Activated CD4-positive, alpha-beta T cell treated with anti-CD3 and anti-CD28 coated beads, Interleukin-2, Interleukin-4, amounts not matched to agents 100 ng/mL and 50 ng/mL, durations not matched to agents 16 hours and 8 hours (primary cell): ENCODE measurements at places on chromosomes 4 and X.

- no peak for DNase-seq
These were observed 370.4 kb downstream of the MID1IP1 start for GRCh38 chrX:39171686-39172085.

DNA sequence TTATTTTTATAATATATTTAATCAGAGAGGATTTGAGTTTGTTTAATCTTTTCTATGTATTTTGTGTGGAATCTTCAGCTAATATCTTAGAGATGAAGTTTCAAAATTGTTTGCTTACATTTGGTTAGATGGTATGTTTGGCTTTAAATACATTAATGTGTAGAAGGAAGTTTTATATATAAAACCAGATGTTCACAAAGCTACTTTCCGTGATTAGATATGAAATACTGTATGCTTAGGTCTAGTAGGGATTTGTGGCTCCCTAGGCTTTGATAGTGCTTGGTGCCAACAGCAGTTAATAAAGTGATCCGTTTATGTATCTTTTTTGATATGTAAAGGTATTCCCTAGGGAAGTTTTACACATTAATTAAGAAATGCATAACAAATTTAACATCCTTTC is 223.0 kb downstream of the ARHGAP10 start:
- no peak for DNase-seq

- no peak for DNase-seq
These were observed 178.4 kb downstream of the MGST2 start for GRCh38 chr4:139844057-139844456.

DNA sequence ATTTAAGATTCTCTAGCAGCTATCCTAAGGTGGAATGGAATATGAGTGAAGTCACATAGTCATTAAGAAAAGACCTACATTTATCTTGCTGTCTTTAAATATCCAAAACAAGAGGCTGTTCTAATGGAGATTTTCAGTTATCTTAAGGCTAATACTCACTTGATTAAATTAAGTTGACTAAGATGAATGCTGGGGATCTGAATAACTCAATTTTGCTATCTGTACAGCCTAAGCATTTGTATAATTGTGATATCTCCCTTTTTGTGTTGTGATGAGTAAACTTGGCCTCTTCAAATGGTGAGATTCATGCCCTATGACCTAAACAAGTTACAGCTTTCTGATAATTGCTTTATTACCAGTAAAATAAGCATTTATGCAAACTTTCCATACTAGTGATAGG is 13.6 kb upstream of the GUCY1A1 start:
- DNase-seq = no peak

GRCh38 chr4:31983246-31983645 is 1263.1 kb downstream of the PCDH7 start:
- DNase-seq = no peak

GRCh38 chr4:72567821-72568675 is 973 bp downstream of the ADAMTS3 start:
- DNase-seq = peak; percentile 12

DNA sequence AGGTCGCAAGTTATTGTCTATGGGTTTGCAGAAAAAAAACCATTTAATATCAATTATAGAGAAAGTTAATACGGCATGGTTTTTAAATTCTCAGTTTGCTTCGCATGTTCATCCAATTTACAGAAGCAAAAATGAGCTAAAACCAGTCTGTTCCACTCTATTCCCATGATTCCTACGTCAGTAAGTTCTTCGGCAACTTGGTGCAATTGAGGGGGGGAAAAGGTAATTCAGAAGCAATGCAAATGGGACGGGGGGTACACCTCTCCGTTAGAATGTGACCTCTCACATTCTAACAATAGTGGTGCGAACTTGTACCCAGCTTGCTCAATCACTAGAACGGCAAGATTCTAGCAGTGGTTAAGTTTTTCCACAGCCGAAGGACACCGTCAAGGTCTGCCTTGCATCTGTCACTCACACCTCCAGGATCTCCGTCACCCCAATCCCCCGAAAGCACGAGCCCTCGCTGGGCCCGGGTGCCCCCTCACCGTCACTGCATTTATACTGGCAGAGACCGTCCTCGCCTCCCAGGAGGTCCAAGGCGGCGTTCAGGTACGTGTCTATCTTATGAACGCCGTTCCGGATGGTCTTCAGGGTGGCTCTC is 653 bp downstream of the PLA2G12A start:
- DNase-seq = peak; percentile 4

DNA sequence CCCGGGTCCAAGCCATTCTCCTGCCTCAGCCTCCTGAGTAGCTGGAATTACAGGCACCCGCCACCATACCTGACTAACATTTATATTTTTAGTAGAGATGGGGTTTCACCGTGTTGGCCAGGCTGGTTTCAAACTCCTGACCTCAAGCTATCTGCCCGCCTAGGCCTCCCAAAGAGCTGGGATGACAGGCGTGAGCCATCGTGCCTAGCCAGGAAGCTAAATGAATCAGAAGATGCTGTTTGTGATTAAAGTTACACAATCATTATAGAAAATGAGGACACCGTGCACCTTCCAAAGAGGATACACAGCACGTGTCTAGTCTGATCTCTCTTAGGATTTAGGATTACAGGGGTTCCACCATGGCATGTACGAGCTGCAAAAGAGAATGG is 99.6 kb downstream of the DHRSX start:
- DNase-seq = no peak

GRCh38 chrX:112654871-112655270 is 24.9 kb downstream of the LHFPL1 start:
- no peak for DNase-seq

DNA sequence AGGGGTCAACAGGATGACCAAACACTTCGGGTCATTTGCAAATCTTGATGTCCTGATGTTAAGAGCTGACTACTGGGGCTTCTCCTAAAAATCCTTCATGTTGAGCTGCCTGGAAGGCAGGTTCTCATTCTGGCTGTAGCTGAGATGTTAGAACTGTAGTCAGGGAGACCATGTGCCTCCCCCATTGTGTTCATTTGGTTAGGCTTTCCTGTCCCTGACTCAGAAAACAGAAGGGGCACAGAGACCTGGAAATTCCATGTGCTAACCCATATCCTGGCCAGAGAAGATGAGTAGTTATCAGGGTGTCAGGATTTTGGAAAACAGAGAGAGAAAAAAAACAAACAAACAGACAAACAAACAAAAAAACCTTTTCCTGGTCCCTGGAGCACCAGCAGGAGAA is 177.5 kb downstream of the AR start:
- DNase-seq = no peak

GRCh38 chr4:5718411-5718810 is 7.4 kb downstream of the EVC start:
- no peak for DNase-seq

DNA sequence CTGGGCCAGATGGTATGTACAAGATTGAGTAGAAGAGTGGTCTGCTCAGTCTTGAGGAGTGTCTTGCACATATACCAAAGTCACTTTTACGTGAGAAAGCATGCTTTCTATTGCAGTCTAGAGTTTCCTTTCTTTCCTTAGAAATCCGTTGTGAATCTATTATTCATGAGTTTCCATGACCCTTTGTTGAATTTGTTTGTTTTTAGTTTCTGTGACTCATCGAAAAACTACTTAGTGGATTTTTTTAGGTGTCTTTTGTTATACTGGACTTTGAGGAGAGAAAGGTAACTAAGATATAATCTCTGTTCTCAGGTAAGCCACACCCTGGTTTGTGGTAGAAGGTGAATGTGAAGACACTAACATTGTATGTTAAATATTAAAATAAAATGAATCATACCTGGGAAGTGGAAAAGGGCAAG is 23.0 kb downstream of the GALNT7 start:
- peak; percentile 13 for DNase-seq

GRCh38 chr4:159719531-159719930 is 616.7 kb downstream of the RAPGEF2 start:
- no peak for DNase-seq

DNA sequence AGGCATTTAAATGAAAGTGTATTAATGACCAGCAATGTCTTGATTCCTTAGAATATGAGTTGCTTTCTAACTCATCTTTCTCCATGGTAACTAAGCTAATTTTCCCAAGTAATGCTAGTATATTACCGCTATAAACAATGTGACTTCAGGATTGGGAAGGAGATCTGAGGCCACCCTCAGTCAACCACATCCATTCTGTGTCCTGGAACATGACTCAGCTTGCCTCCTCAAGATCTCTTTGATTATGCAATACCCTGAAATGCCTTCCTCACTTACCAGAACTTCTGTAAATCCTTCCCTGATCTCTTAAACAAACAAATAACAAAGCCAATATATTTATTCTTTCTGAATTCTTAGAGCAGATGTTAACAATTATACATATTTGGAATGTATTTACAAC is 1495.5 kb downstream of the PCDH18 start:
- DNase-seq = no peak

GRCh38 chr4:57424232-57424897 is 314.2 kb upstream of the IGFBP7 start:
- no peak for DNase-seq

DNA sequence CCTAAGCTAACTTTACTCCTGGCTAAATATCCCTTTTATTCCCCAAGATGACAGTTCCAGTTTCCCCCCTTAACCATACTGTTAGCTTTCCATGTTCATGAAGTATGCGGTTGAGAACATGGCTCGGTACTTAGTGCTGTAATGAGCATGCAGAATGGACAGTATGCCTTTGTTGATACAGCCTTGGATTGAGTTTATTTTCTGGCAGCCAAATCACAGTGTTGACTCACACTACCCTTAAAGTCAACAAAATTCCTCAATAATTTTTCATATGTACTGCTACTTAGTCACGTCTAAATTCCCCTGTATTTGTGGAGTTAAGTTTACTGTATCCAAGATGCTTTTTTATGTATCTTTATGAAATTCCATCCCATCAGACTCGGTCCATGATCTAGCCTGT is 1.4 kb upstream of the VEGFC start:
- no peak for DNase-seq

- DNase-seq = no peak
These were observed 328.2 kb downstream of the DKK2 start for GRCh38 chr4:106707776-106708463.

DNA sequence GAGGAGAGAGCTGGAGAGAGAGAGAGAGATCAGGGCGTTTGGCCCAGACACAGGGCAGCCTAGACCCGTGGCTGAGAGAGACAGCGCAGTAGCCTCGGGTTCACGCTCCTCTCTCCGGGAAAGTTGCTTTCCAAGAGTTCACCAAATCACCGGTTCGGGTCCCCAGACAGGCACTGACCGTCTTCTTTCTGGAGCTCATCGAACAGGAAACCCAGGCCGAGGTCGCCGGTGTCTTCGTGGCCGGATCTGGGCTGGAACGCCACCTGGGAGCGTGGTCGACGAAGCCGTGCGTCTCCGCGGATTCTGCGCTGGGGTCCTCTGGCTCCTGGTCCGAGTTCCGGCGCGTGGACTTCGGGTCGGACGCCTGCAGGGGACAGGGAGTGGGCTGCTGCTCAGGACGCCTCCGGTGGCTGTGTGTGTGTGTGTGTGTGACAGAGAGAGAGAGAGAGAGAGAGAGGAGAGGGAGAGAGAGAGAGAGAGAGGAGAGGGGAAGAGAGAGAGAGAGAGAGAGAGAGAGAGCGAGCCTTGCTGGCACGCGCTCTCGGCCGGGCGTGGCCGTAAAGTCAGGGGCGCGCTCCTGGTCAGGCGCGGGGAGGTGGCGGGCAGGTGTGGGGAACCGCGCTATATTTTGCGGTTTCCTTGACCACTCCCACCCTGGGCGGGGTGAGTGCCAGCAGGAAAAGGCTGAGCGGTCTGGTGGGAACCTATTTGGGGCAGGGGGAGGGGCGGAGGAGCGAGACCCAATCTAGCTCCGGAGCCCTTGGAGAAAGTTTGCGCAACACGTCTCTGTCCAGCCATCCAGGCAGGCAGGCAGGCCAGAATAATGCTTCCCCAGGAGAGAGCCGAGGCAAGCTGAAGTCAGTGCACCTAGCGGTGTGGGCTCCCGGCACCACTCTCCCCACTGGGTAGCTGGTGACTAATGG is 62.1 kb downstream of the RHOXF2B start:
- no peak for DNase-seq

DNA sequence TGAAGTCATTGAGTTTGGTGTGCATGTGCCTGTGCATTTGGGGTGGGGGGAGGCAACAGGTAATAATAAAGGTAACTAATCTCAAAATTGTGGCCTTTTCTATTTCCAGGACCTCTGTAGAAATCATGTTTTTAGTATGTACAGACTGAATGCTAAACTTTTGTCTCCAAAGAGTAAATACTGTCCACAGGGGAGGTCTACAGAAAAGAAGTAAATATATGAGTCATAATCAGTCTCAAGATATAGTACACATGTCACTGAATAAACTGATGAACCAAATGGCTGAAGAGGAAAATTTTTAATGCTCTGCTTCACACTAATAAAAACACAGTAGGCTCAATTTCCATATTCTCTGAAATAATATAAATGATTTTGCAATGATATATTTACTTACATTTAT is 440.4 kb upstream of the ZFP42 start:
- no peak for DNase-seq

GRCh38 chr4:150150629-150151062 is 72.4 kb downstream of the DCLK2 start:
- DNase-seq = no peak

DNA sequence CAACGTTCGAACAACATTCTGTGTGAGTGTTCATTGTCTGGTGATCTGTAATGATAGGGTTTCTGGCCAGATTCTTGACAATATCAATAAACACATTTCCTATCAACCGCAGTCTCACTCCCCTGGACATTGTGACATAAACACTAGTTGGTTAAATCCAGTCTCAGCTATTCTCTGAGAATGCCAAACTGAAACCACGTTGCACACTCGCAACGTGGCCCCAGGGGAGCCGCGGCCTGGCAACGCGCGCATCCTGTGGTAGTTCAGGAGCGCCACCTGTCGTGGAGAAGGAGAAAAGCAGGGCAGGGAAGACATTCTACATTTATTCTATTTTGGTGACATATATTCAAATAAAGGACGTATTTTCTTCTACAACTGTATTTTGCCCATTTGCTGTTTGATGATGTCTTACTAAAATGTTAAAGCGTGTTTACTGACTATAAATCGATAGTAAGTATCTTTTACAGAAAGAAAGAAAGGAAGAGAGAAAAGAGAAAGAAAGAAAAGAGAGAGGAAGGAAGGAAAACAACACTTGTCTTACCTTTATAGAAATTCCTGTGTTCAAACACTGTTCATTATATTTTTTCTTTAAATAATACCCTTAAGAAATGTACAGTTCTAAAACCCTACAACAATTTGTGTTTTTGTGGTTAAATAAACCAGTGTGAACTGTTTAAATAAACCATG is 738.3 kb upstream of the FRG1 start:
- DNase-seq = peak; percentile 46

DNA sequence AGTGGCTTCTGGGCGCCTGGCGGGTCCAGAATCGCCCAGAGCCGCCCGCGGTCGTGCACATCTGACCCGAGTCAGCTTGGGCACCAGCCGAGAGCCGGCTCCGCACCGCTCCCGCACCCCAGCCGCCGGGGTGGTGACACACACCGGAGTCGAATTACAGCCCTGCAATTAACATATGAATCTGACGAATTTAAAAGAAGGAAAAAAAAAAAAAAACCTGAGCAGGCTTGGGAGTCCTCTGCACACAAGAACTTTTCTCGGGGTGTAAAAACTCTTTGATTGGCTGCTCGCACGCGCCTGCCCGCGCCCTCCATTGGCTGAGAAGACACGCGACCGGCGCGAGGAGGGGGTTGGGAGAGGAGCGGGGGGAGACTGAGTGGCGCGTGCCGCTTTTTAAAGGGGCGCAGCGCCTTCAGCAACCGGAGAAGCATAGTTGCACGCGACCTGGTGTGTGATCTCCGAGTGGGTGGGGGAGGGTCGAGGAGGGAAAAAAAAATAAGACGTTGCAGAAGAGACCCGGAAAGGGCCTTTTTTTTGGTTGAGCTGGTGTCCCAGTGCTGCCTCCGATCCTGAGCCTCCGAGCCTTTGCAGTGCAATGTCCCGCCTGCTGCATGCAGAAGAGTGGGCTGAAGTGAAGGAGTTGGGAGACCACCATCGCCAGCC is at the start of gene ATOH1:
Gene ATOH1, plus strand, starts transcription at position 422 of the 663 bp plus-strand sequence. Its CDS starts 174 bp downstream, at position 596.
- DNase-seq = no peak

- DNase-seq = peak; percentile 63
These were observed 28.7 kb upstream of the RBMX start for GRCh38 chrX:136909119-136909705.
